ENCODE measurements at places on chromosomes 16 and 17.
A peak's percentile ranks its signal among the peaks of the same experiment; 100 is the strongest.

GRCh38 chr17:65401561-65401960 is 159.9 kb downstream of the AXIN2 start:
- no peak for DNase-seq

DNA sequence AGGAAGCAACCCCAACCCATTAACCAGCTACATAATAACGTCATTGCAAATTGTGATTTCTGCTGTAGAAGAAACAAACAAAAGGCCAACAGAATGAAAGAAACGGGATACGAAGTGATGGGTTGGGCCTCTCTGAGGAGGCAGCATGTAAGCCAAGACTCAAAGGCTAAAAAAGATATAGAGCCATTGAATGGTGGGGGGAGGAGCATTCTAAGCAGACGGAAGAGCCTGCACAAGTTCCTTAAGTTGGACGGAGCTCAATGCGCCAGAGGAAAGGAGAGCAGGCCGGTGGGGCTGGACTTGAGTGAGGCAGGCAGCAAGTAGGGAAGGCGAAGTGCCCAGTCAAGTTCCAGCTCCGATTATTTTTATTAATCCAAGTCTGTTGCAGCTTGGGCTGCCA is 160.3 kb downstream of the SHISA9 start:
- DNase-seq: no peak

DNA sequence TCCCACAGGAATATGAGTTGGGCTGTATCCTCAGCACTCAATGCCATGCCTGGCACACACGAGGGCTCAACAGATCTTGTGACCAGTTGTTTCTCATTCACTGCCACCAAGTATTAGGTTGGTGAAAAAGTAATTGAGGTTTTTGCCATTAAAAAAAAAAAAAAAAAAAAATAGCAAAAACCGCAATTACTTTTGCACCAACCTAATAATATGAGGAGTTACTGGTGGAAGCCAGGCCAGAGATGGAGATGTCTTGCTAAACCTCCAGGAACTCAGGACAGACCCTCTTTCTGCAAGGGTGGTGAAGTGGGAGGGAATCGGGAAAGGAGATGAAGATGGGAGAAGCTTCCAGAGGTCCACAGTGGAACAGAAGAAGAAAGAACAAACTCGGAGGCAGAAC is 124.6 kb downstream of the DYNLRB2 start:
- no peak for DNase-seq

- no peak for DNase-seq
These were observed 23.3 kb upstream of the RASL10B start for GRCh38 chr17:35708149-35708548.

GRCh38 chr17:72421128-72422092 is 300.6 kb downstream of the SOX9 start:
- no peak for DNase-seq

- DNase-seq: no peak
These were observed 12.8 kb downstream of the HMOX2 start for GRCh38 chr16:4489030-4489429.

DNA sequence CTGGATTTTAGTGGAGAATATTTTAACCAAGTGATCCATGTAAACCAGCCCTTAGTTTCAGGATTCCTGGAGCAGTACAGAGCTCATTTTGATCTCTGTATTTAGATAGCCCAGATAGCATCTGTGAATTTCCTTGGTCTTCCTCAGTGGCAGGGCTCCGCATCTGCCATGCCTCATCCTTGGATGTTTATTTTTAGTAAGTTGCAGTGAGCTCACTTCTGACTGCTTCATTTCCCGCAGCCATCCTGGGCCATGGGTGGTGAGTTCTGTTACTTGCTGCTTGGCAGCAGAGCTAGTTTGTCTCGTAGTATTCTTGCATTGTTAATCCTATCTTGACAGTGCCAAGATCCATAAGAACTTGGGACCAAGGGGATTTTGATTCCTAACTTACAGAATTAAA is 33.7 kb downstream of the IST1 start:
- no peak for DNase-seq

GRCh38 chr17:32486111-32486700 is 587 bp upstream of the CDK5R1 start:
- peak; percentile 88 for DNase-seq

GRCh38 chr17:28960256-28961061 is 9.1 kb upstream of the PHF12 start:
- DNase-seq: peak; percentile 34

DNA sequence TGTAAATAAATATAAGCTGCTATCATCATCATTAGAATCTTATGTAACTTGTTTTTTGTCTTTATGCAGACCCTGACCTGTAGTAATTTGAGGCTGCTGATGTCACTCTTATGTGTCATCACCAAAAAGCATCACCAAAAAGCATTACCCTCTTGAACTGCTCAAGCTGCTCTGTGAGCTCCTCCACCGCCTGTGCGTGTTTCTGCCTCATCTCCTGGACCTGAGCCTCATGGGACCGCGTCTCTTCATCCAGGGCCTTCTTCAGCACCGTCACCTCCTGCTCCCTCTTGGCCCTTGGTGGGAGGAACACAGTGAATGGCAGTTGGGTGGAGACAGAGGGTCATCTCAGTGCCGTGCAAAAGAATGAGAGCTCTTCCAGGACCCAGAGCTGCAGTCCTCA is 82.4 kb downstream of the NDE1 start:
- DNase-seq: no peak

GRCh38 chr17:76670020-76670717 is 26.6 kb upstream of the ST6GALNAC1 start:
- no peak for DNase-seq

DNA sequence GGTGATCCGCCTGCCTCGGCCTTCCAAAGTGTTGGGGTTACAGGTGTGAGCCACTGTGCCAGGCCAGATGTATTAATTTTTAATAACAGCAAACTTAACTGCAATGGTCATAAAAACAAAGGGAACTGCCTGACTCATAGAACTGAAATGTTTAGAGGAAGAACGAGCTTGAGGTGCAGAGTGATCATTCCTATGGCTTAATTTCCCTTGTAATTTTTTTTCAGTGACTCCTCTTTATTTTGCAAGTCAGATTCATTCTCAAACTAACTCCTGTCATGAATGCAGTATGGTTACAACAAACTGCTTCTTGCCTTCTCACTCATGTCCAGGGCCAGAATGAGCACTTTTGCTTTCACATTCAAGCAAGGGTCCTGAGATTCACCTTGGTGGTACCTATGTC is 231.3 kb downstream of the HAPSTR1 start:
- no peak for DNase-seq

DNA sequence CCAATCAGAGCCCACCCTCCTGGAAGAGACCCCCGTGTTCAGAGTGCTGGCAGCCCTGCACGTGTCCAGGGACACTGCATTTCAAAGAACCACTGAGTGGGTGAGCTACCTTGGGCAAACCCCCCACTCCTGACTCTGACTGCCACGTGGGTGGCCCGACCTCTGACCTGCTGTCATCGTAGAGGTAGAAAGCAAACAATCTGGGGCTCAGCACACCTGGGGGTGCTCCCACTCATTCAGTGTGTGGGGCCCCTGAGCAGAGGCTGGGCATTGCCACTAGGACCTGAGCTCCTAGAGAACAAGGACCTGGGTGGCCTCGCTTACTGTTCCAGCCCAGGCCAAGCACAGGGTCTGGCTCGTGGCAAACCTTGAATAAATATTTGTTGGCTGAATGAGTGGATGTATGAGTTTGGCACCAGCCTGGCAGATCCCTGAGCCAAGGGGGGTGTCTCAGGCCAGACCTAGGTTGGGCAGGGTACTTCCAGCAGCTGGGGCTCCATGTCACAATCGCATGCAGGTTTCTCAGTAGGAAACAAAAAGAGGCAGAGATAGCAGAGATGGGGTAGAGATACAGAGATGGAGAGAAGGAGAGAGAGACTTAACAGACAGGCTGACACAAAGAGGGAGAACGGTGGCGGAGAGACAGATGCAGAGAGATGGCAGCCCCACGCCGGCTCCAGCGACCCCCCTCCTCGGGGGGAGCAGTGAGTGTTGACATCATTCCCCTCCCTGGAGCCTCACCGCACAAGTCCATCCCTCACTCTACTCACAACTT is 5.4 kb upstream of the DRC7 start:
- DNase-seq: no peak
